Fibroblast of the aortic adventitia (primary cell): ENCODE measurements at places on chromosomes 2 and 18. TPM values are rescaled to one million over a fixed set of nuclear protein-coding genes. Genes with fewer than 3 reads are reported as not detected.

GLI2 gene
- 1.9 and 5.3 TPM in 2 replicates for total RNA-seq

TP53I3 gene
- 22.3 and 38.7 TPM in 2 replicates for total RNA-seq

ADD2 gene
- total RNA-seq: 0.36 and 17.3 TPM in 2 replicates

NCL gene
- total RNA-seq: 167 and 437 TPM in 2 replicates

SERPINB12 gene
- total RNA-seq: not detected in 2 replicates

PUM2 gene
- total RNA-seq: 25.7 and 50.0 TPM in 2 replicates

SERPINB3 gene
- total RNA-seq: not detected in 2 replicates

MYO5B gene
- 0.09 and 0.16 TPM in 2 replicates for total RNA-seq

DQX1 gene
- 0.27 TPM in 1 of 2 replicates, not detected in the other for total RNA-seq

ITGA6 gene
- total RNA-seq: 4.0 and 29.1 TPM in 2 replicates

MEIS1 gene
- 65.0 and 78.2 TPM in 2 replicates for total RNA-seq

INO80D gene
- total RNA-seq: 4.7 and 12.0 TPM in 2 replicates
